ENCODE measurements at places on chromosomes 16 and 17.

DNA sequence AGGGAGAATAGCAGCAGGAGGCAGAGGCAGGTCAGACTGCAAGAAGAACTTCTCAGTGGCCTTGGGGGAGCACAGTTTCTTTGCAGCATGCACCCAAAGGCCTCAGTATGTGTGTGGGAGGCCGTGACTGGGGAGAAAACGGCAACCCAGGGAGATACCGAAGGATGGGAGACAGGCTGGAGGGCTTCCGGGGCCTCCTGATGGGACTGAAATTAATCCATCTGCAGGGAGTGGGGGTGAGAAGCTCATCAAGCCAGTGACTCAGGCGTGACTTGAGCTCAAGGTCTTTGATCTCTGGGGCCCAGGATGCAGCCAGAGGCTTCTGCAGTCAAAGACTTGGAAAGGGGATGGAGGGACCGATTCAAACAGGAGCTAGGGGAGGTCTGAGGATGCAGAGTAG is 5.1 kb upstream of the C17orf113 start:
- no peak for DNase-seq

GRCh38 chr17:50806141-50806643 is 29.2 kb upstream of the WFIKKN2 start:
- DNase-seq: no peak

DNA sequence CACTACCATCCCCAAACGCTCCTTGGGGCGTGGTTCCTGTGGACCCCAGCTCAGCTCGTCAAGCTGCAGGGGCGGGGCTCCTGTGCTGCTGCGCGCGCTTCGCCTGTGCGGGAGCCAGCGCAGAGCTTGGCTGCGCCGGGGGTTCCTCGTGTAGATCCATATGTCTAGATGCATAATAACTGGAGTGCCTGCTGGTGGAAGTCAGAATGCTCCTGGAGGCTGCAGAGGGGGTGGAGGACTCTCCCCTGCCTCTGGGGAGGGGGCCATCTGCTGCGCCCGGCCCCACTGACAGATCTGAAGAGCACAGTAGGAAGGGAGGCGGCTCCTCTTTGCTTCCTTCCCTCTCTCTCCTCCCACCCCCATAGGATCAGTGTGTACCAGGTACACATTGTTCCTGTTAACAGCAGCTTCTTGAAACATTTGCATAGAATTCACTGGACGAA is 4.6 kb downstream of the RASD1 start:
- DNase-seq: no peak

- DNase-seq: no peak
These were observed 4.1 kb upstream of the RSAD1 start for GRCh38 chr17:50474523-50474922.

DNA sequence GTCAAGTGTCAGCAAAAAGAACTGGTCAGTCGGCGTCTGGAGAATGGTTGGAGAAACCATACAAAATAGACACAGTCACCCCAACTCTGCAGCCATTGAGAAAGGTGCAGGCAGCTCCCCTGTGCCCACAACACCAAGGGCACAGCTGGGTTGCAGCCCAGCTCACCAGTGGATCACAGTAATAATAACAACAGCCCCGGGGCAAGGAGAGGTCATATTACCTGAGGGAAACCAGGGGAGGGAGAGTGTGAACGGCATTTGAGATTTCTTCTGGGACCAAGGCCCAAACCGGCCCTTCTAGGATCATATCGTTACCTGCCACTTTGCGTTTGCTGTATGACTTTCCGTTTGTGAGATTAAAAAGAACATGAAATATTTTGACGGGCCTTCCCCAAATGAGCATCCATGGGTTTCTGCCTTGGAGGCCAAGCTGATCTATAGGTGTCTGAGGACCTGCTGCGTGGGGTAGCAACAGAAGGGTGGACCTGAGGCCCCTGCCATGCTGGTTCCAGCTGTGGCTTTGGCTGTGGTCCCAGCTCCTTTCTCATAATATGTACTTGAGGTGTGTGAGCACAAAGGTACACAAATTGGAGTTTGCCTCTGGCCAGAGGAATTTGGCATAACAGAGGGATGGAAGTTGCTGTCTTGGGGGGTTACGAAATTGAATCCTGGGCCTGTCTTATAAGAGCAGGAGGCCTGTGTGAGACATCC is 154.6 kb downstream of the CMIP start:
- no peak for DNase-seq

All from naive thymus-derived CD4-positive, alpha-beta T cell (primary cell).